ENCODE measurements at places on chromosomes 7 and 10. TPM values are rescaled to one million over a fixed set of nuclear protein-coding genes. Genes with fewer than 3 reads are reported as not detected.

The GPR141 gene
- 0.88 TPM for total RNA-seq

The TACR2 gene
- not detected for total RNA-seq

The CNPY1 gene
- not detected for total RNA-seq

The SPDYE8 gene
- total RNA-seq, result not detected

The BBIP1 gene
- total RNA-seq, result 26.7 TPM

The IGFBP3 gene
- total RNA-seq, result 35.1 TPM

The PRKAR2B gene
- 37.6 TPM for total RNA-seq

The CYP3A4 gene
- total RNA-seq, result not detected

The FFAR4 gene
- total RNA-seq, result not detected

The NME8 gene
- not detected for total RNA-seq

The AQP1 gene
- 2.1 TPM for total RNA-seq

The SMIM30 gene
- total RNA-seq, result 59.2 TPM

The FXYD4 gene
- total RNA-seq, result not detected

The CCL26 gene
- not detected for total RNA-seq

The CFTR gene
- total RNA-seq, result not detected

The CFAP70 gene
- total RNA-seq, result 0.25 TPM

The NPTX2 gene
- total RNA-seq, result 0.69 TPM

The SH2D4B gene
- 0.16 TPM for total RNA-seq

The NUTM2E gene
- total RNA-seq, result not detected

The IGF2BP3 gene
- 15.0 TPM for total RNA-seq

The ABCB1 gene
- 4.5 TPM for total RNA-seq

The BMPER gene
- total RNA-seq, result 0.16 TPM

The NEUROD6 gene
- total RNA-seq, result not detected

The SLC39A12 gene
- not detected for total RNA-seq

The SLC26A3 gene
- total RNA-seq, result not detected

The SPDYE1 gene
- not detected for total RNA-seq

The LOXL4 gene
- 1.5 TPM for total RNA-seq

The MMRN2 gene
- 292 TPM for total RNA-seq

The C10orf53 gene
- not detected for total RNA-seq

The LRIT1 gene
- total RNA-seq, result not detected

The PLA2G12B gene
- 0.13 TPM for total RNA-seq

The PRLHR gene
- total RNA-seq, result not detected

The EFCAB10 gene
- total RNA-seq, result 0.25 TPM

The BTBD16 gene
- not detected for total RNA-seq

The PPP1R17 gene
- not detected for total RNA-seq

The SLC26A5 gene
- total RNA-seq, result under 0.01 TPM

The C7orf57 gene
- 0.19 TPM for total RNA-seq

The MCM10 gene
- 14.2 TPM for total RNA-seq

The SLC26A4 gene
- total RNA-seq, result 0.81 TPM

The ELMO1 gene
- total RNA-seq, result 72.2 TPM

Measured in bladder microvascular endothelial cell (primary cell).